Astrocyte (in vitro differentiated cells and primary cell): ENCODE measurements at places on chromosomes 7 and 10. TPM values are rescaled to one million over a fixed set of nuclear protein-coding genes. Genes with fewer than 3 reads are reported as not detected.

The PON3 gene
- total RNA-seq, result not detected in 2 replicates

The NPFFR1 gene
- total RNA-seq, result not detected in 2 replicates

The ZNF679 gene
- not detected in 2 replicates for total RNA-seq

The DUS4L gene
- 6.3 and 6.7 TPM in 2 replicates for total RNA-seq

The ASCC1 gene
- total RNA-seq, result 32.5 and 33.9 TPM in 2 replicates

The TEX47 gene
- total RNA-seq, result not detected in 2 replicates

The RHOBTB1 gene
- 43.0 and 46.5 TPM in 2 replicates for total RNA-seq

The FAM25G gene
- total RNA-seq, result not detected in 2 replicates

The HOGA1 gene
- 0.23 and 0.31 TPM in 2 replicates for total RNA-seq

The ZNF398 gene
- 14.6 and 16.6 TPM in 2 replicates for total RNA-seq

The FASTK gene
- total RNA-seq, result 56.1 and 61.6 TPM in 2 replicates

The SEMA3D gene
- 9.1 and 17.7 TPM in 2 replicates for total RNA-seq

The ERVW-1 gene
- total RNA-seq, result 0.19 TPM in 1 of 2 replicates, not detected in the other

The IDI2 gene
- total RNA-seq, result not detected in 2 replicates

The MCM10 gene
- total RNA-seq, result 1.5 and 1.9 TPM in 2 replicates

The ACTR3C gene
- total RNA-seq, result 0.25 TPM in 1 of 2 replicates, not detected in the other

The IFIT1B gene
- not detected in 2 replicates for total RNA-seq

The LHFPL3 gene
- total RNA-seq, result not detected in 2 replicates

The CCL24 gene
- not detected in 2 replicates for total RNA-seq

The CAV1 gene
- 384 and 472 TPM in 2 replicates for total RNA-seq

The MEOX2 gene
- total RNA-seq, result not detected in 2 replicates

The SERPINE1 gene
- 1,303 and 1,496 TPM in 2 replicates for total RNA-seq

The UCN3 gene
- not detected in 2 replicates for total RNA-seq

The CNPY1 gene
- not detected in 2 replicates for total RNA-seq

The COL17A1 gene
- 2.6 and 10.1 TPM in 2 replicates for total RNA-seq

The PDE6C gene
- total RNA-seq, result not detected in 2 replicates

The GIMAP4 gene
- total RNA-seq, result not detected in 2 replicates

The MRC1 gene
- total RNA-seq, result 0.05 and 0.07 TPM in 2 replicates

The TUBAL3 gene
- total RNA-seq, result not detected in 2 replicates

The NAT16 gene
- total RNA-seq, result 0.16 TPM in 1 of 2 replicates, not detected in the other

The EN2 gene
- total RNA-seq, result not detected in 2 replicates

The ZP3 gene
- total RNA-seq, result 1.4 and 2.6 TPM in 2 replicates

The STN1 gene
- total RNA-seq, result 17.3 and 19.9 TPM in 2 replicates

The CLDN12 gene
- total RNA-seq, result 37.9 and 42.8 TPM in 2 replicates

The CEP55 gene
- total RNA-seq, result 2.0 and 3.7 TPM in 2 replicates

The PRKAR2B gene
- total RNA-seq, result 6.4 and 7.6 TPM in 2 replicates
